ENCODE measurements at places on chromosomes 5 and 9. TPM values are rescaled to one million over a fixed set of nuclear protein-coding genes. Genes with fewer than 3 reads are reported as not detected.

- peak; percentile 49 for DNase-seq
Measured at GRCh38 chr5:82107267-82107666, 135.4 kb downstream of the ATG10 start.

TSLP gene
- 0.21 TPM for total RNA-seq

PTPN3 gene
- 5.9 TPM for total RNA-seq

INSYN2B gene
- 0.21 TPM for total RNA-seq

GRCh38 chr9:33180526-33181184 is 13.5 kb upstream of the B4GALT1 start:
- no peak for DNase-seq

POLR1E gene
- 29.3 TPM for total RNA-seq

DNA sequence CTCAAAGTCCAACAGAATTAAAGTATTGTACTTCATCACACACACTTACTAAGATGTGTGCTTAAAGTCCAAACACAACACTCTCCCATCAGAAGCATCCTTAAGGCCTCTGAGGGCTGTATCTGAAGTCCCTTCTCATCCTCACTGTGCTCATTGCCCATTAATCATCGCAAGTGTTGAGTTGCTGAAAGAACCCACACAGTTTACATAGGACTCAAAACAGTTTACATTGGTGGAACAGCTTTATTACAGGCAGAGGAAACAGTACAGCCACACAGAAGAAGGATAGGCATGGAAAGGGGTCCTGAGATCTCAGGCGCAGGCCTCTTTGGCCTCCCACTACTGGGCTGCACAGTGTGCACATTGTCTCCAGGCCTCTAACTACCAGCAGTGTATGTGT is 113.4 kb downstream of the CMYA5 start:
- no peak for DNase-seq

- DNase-seq = no peak
Measured at GRCh38 chr9:133715295-133715865, 22.8 kb downstream of the SARDH start.

TDRD7 gene
- total RNA-seq = 10.4 TPM

DNA sequence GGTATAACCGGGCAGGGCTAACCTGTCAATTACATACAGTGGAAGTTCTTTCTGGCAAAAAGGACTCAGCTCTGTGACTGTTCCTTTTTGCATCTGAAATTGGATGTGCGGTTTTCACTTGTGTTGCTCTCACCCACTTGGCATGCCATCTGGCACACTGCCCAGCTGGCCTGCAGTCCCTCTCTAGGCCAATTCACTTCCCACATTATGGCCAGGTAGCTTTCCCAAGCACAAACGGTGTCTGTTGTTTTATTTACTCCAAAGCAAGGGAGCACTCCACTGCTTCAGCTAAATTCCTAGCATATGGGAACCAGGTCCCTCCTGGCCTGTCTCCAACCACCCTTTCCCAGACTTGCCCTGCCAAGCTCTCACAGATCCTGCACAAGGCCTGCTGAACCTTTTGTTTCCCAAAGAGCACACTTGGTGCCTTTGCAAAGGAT is 132.5 kb downstream of the SEMA6A start:
- DNase-seq = peak; percentile 79

DNA sequence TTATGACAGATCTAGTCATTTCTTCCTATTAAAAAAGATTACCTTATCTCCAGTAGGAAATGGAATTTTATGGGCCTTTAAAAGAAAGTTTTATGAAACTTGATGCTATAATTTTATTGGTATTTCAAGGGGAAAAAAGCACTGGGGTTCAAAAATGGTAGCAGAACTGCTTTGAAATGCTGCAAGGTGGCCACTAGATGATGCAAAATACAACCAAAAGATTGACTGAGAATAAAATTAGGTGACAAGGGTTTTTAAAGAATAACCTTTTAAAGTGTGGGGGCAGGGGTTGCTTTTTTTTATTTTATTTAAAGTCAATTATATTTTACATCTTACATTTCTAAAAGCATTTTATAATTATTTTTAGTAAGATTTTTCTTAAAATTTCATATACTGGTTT is 61.7 kb downstream of the KLF9 start:
- no peak for DNase-seq
